ENCODE measurements at places on chromosomes 3 and 15.

DNA sequence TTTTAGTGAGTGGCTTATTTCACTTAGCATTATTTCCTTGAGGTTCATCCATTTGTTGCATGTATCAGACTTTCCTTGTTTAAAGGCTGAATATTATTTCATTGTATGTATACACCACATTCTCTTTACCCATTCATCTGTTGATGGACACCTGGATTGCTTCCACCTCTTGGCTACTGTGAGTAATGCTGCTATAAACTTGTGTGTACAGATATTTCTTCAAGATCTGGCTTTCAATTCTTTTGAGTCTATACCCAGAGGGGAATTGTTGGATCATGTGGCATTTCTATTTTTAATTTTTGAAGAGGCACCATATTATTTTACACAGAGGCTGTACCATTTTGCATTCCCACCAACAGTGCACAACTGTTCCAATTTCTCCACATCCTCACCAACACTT, 313.5 kb downstream of the RPLP1 start:
- no peak for DNase-seq

DNA sequence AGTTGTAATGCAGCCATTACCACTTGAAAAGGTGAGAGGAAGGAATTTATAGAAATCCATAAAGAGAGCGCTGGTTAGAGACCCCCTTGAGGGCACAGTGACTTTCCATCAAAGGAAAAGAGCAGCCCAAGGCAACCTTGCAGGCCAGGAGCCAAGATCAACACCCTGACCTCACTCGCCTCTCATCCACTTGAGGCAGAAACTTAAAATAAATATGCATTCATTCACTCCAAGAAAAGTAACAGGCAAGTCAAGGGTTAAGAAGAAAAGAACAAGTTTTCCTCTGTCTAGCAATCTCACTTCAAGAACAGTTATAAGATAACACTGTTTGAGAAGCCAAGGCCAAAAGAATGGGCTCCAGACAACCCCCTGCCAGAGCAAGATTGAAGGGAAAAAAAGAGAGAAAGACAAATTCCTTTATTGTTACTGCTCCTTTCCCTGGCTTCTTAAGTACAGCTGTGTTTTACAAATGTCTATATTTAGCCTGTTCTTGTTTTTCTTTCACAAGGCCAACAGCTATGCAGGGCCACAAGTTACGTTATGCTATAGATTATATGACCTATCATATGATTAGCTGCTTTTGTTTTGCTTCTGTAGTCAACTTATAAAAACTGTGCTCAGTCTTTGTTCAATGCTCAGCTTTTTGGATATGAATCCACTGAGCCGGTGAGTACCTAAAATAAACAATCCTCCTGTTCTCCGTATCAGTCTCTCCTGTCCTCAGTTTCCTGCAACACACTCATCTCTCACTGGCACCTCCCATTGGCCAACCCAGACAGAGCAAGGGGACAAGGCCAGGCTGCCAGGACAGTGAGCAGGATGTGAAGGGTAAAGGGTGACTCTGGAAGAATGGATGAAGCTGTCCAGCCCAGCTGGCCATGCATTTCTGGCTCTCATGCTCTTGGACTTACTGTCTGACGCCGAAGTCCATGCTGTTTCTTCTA, 15.8 kb upstream of the SSUH2 start:
- no peak for DNase-seq

DNA sequence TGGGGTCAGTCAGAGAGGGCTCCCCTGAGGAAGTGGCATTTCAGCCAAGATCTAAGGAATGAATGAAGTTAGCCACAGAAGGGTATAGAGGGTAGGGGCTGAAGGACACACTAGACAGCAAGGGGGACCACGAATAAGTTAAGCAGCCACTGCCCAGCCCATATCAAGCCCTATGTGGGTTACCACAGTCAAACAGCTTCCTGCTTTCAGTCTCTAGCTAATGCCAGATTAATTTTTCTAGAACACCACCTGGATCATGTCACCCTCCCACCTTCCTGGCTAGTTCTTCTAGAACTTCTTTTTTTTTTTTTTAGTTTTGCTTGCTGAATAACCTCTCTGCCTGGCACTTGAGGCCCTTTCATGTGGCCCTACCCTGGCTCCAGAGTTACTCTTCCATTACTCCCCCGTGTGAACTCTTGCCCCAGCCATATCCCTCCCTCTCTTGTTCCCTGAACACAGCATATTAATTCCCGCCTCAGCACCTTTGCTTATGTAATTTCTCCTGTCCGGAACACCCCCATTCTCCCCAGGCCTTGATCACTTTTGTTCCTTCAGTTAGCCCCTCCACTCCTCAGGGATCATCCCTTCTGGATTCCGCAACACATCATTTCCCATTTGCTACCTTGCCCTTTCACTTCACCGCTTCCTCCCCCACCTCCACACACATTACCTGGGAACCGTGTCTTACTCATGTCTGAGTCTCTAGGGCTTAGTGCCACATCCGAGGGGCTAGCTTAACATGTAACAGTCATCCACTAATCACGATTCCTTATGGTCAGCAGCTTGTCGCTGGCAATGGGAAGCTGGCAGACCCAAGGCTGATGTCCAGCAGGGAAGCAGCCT, 20.6 kb upstream of the BNC1 start:
- no peak for DNase-seq

DNA sequence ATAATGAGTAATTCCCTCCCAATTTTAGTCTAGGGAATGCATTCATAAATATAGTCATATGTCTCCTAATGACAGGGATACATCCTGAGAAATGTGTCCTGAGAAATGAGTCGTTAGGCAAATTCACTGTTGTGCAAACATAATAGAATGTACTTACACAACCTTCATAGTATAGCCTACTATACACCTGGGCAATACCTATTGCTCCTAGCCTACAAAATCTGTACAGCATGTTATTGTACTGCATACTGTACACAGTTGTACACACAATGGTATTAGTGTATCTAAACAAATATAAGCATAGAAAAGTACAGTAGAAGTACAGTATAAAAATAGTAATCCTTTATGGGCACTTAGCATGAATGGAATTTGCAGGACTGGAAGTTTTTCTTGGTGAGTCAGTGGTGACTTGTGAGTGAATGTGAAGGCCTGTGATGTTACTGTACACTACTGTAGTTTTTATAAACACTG, 6.6 kb downstream of the DTWD1 start:
- no peak for DNase-seq

DNA sequence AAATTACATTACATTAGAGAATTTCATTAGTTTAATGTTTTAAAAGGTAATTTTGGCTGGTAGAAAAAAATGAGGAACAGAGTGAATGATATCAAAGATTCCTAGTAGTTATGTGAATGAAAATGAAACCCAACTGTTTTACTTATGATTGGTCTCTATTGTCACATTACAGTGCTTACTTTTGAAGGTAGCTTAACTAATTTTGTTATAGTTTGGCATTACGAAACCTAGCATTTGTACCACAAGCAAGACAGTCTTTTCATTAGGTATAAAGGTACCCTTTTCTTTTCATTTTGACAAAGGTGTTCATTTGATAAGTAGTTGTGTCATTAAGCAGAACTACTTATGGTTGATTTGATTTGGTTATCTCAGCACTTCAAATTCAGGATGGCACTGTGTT, 6.9 kb downstream of the SELENOT start:
- DNase-seq = no peak

Data from stimulated activated CD8-positive, alpha-beta memory T cell treated with anti-CD3 and anti-CD28 coated beads, Interleukin-7, amount 100 ng/mL, for 1 hour (primary cell).